ENCODE measurements at places on chromosomes 7 and 10.

- DNase-seq: no peak
Measured at GRCh38 chr7:6159097-6159483, 113.3 kb downstream of the CYTH3 start.

DNA sequence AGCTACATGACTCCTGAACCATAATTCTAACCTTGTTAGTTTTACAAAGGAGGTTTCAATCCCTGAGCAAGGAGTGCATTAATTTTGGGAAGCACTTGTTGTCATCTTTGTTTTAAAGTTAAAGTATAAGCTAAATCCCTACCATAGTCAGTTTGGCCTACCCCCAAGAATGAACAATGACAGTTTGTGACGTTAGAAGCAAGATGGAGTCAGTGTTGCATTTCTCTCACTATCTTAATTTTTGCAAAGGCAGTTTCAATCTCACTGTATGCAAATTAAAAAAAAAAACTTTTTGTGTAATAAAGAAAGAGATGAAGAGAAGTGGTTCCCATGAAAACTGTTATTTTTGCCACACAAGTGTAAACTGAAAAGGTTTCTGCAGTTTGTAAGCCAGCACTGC is 50.7 kb upstream of the PIK3AP1 start:
- no peak for DNase-seq

GRCh38 chr7:6323967-6324701 is 51.7 kb upstream of the CYTH3 start:
- no peak for DNase-seq

DNA sequence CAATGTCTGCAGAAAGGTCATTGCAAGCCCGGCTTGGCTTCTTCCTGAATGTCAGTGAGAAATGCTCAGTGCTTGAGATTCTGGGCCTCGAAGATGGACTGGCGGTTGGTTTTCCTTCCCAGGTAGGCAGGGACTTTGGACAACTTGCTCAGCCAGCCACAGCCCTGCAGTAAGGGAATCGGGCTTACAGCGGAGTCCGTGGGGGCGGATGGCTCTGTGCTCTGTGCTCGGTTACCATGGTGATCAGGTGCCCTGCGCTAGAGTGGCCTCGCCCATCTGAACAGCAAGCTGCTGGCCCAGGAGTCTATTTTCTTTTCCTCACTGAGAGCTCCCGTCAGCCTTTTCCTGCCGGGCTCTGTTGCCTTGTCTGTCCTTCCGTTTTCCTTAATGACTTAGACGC is 77.8 kb upstream of the SH2B2 start:
- no peak for DNase-seq

- DNase-seq: no peak
Measured at GRCh38 chr7:83466187-83466923, 182.6 kb downstream of the SEMA3E start.

All from stimulated activated CD4-positive, alpha-beta T cell treated with anti-CD3 and anti-CD28 coated beads, Interleukin-2, amount 100 ng/mL, for 24 hours (primary cell).